IMR-90 (cell line): ENCODE measurements at places on chromosomes 1 and 21. TPM values are rescaled to one million over a fixed set of nuclear protein-coding genes. Genes with fewer than 3 reads are reported as not detected.

The HPCA gene
- not detected in 2 replicates for total RNA-seq

GRCh38 chr1:92466683-92467352 is 19.9 kb downstream of the GFI1 start:
- no peak overlapping the region for H3K4me3 ChIP-seq
- H3K4me1 ChIP-seq, result no peaks in the 10 kb centered on the region
- H3K36me3 ChIP-seq, result no peaks in the 10 kb centered on the region
- peaks cover 2% of the 10 kb centered on the region; the same call in 1 of the 2 replicates for H3K27me3 ChIP-seq
- DNase-seq, result no peak
- H3K27ac ChIP-seq, result no peak overlapping the region

- H3K4me3 ChIP-seq, result no peak overlapping the region
- DNase-seq, result no peak
- peaks cover 2% of the 10 kb centered on the region; the same call in 1 of the 2 replicates for H3K27me3 ChIP-seq
Measured at GRCh38 chr1:36625935-36626310, 143.2 kb upstream of the CSF3R start.

DNA sequence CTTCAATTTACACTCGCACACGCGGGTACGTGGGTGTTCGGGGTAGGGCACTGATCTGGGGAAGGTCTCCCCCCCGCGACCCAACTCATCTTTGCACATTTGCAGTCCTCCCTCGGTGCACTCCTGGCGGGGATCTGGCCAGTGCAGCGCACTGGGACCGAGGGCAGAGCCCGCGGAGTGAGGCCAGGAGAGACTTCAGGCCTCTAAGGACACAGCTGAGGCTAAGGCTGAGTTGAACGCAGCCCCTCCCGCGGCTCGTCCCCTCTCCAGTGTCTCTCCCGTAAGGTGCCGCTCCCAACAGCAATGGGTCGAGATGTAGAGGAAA is 936 bp upstream of the NCAM2 start:
- no peak for DNase-seq
- peak overlapping the region; percentile 85; the same call in 1 of the 2 replicates for H3K4me3 ChIP-seq
- H3K27me3 ChIP-seq, result peaks cover 6% of the 10 kb centered on the region; the same call in 1 of the 2 replicates
- no peak overlapping the region for H3K27ac ChIP-seq
- no peaks in the 10 kb centered on the region for H3K36me3 ChIP-seq
- H3K4me1 ChIP-seq, result no peaks in the 10 kb centered on the region

DNA sequence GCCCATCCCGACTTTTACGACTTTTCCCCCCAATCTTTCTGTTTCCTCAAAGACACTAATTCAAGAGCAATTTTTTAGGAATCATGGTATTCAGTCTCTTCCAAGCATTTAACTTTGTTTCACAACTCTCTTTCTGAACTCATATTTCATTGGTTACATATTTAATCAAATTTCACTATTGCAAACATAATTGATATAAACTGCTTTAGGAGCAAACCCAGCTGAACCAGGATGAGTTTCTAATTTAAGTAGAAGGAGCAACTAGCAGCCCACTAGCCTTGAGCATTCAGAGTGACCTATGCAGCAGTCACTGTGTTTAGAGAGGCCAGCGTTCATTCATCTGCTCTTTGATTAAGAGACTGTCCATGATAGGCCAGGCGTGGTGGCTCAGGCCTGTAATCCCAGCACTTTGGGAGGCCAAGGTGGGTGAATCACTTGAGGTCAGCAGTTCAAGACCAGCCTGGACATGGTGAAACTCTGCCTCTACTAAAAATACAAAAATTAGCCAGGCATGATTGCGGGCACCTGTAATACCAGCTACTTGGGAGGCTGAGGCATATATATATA is 1.8 kb downstream of the CELA2B start:
- H3K4me1 ChIP-seq, result no peaks in the 10 kb centered on the region
- DNase-seq, result no peak
- no peak overlapping the region for H3K4me3 ChIP-seq
- no peak overlapping the region for H3K27ac ChIP-seq
